Neural progenitor cell (in vitro differentiated cells): ENCODE measurements at places on chromosomes 4 and X. TPM values are rescaled to one million over a fixed set of nuclear protein-coding genes. Genes with fewer than 3 reads are reported as not detected.

GRCh38 chr4:147645099-147645498 lies 27.9 kb downstream of the TMEM184C start:
- no peaks in the 10 kb centered on the region for H3K4me1 ChIP-seq
- no peak overlapping the region for H3K4me3 ChIP-seq
- no peaks in the 10 kb centered on the region for H3K36me3 ChIP-seq
- H3K27ac ChIP-seq, result no peak overlapping the region

- H3K4me1 ChIP-seq, result peaks cover 11% of the 10 kb centered on the region
- no peak overlapping the region for H3K4me3 ChIP-seq
- H3K36me3 ChIP-seq, result no peaks in the 10 kb centered on the region
- H3K27me3 ChIP-seq, result no peaks in the 10 kb centered on the region
- DNase-seq, result no peak
Measured at GRCh38 chr4:138086611-138087041, 155.5 kb downstream of the SLC7A11 start.

DNA sequence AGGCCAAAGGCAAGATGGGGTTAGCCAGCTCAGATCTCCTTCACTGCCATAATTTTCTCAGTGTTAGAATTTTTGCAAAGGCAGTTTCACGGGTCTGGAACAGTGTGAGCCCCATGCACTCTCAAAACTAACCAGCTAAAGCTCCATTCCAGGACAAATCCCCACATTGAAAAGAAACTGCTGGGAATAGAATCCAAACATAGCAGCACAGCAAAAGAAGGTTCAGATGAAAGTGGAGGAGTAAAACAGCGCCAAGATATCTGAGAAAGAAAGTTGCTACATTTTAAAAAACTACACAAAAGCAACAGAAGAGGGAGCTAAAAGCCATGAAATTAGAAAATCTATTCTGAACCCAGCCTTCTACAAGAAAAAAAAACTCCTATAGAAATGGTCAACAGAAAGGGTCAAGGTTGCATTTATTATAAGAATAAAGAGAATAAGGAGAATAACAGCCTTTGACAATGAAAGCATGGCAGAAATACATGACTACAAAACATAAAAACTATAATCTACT lies 39.6 kb upstream of the SLC7A3 start:
- no peaks in the 10 kb centered on the region for H3K27me3 ChIP-seq
- peak; percentile 2 for DNase-seq
- no peak overlapping the region for H3K27ac ChIP-seq
- H3K4me1 ChIP-seq, result no peaks in the 10 kb centered on the region
- H3K4me3 ChIP-seq, result no peak overlapping the region
- no peaks in the 10 kb centered on the region for H3K36me3 ChIP-seq

DNA sequence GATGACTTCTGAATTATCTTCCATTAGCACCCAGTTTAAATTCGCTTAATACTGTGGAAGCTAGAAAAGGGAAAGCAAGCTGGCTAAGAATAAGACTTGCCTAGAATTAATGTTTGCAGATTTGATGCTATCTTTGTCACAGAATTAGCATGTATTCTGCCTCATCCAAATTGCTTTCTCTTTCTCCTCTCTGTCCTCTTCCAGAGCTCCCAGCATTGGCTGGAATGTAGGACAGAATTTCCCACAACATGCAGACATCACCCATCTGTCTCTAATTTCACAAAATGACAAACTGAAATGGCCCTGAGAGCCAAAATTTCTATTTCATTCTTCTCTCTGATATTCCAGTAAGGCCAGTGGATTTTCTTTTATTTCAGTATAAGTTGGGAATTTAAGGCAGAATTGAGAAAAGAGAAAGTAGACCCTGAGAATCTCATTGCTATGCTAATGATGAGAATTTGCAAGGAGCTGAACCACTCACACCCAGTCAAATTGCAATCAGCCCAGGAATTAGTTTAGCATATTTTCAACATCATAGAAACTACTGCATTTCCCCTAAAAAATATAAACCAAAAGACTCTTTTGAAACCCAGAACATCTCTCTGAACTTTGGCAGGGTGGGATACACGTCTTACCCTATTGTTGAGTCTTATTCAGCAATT lies 188.8 kb downstream of the RCHY1 start:
- no peaks in the 10 kb centered on the region for H3K27me3 ChIP-seq
- no peaks in the 10 kb centered on the region for H3K36me3 ChIP-seq
- DNase-seq, result no peak
- peaks cover 25% of the 10 kb centered on the region for H3K4me1 ChIP-seq
- H3K27ac ChIP-seq, result no peak overlapping the region
- no peak overlapping the region for H3K4me3 ChIP-seq

DNA sequence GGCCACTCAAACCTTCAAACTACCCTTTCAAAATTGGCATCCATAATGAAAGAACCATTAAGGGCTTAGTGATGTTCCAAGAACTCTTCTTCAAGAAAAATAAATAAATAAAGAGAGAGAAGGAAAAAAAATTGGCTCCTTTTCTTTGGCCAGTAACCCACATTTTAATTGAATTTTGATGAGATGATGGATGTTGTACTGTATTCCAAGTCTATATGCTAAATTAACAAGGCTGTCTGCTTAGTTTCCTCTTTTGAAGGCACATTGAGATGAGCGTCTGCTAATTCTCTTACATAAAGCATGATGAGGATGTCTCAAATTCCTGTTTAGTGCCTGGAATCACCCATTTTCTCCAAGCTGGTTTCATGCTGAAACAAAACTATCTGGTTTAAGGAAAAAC lies 33.4 kb downstream of the PHOX2B start:
- no peaks in the 10 kb centered on the region for H3K36me3 ChIP-seq
- H3K27ac ChIP-seq, result no peak overlapping the region
- H3K4me1 ChIP-seq, result no peaks in the 10 kb centered on the region
- no peak for DNase-seq
- H3K4me3 ChIP-seq, result no peak overlapping the region

GRCh38 chrX:140354431-140355120 lies 150.3 kb downstream of the SOX3 start:
- no peak overlapping the region for H3K4me3 ChIP-seq
- no peaks in the 10 kb centered on the region for H3K4me1 ChIP-seq
- H3K27me3 ChIP-seq, result no peaks in the 10 kb centered on the region

ASB12 gene
- total RNA-seq, result 0.19 TPM in 1 of 2 replicates, not detected in the other

CABS1 gene
- 0.09 and 0.26 TPM in 2 replicates for total RNA-seq
